Fibroblast of the conjunctiva (primary cell): ENCODE measurements at places on chromosomes 4 and X.
A peak's percentile ranks its signal among the peaks of the same experiment; 100 is the strongest.

DNA sequence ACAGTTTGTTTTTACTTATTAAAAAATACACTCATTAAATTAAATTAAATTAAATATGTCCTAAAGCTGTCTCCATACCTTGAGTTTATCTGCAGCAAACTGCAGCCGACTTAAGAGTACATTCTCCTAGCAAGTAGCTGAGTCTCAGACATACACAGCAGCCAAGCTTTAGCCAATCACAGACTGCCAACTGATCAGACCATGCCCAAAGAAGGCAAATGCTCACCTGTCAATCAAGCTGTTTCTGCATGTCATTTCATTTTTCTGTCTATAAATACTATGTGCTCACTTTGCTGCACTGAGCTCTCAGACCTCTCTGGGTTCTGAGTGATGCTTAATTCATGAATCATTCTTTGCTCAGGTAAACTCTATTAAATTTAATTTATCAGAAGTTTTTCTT lies 280.9 kb upstream of the EPHA5 start:
- no peak for DNase-seq

GRCh38 chr4:64814616-64815015 lies 405.4 kb upstream of the TECRL start:
- DNase-seq, result no peak

DNA sequence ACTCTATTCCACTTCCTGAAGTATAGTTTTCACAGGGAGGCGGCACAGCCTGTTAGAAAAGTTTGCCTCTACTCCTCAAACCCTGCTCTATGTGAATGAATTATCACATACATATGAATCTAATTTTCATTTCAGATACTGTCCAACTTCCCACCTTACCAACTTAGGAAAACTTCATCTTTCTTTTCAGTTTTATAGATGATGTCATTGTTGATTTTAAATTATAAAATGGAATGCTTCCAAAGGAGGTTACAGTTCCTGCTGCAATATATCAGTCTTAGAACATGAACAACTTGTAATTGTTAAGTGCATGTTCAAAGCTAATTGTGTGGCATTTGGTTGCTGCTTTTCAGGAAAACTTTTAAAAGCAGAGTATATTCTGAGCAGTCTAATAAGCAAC lies 92.4 kb downstream of the NEUROG2 start:
- DNase-seq, result no peak

- no peak for DNase-seq
Measured at GRCh38 chr4:9847968-9848748, 66.7 kb downstream of the DRD5 start.

DNA sequence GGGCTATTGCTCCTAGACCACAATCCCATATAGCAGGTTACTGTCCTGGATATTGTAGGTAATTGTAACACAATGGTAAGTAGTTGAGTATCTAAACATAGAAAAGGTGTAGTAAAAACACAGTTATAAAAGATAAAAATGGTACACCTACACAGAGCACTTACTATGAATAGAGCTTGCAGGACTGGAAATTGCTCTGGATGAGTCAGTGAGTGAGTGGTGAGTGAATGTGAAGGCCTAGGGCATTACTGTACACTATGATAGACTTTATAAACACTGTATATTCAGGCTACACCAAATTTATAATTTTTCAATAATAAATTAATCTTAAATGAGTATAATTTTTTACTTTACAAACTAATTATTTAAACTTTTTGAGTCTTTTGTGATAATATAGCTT lies 425.7 kb downstream of the PABPC4L start:
- DNase-seq, result no peak

- no peak for DNase-seq
Measured at GRCh38 chr4:153036931-153037482, 100.9 kb downstream of the FHDC1 start.

DNA sequence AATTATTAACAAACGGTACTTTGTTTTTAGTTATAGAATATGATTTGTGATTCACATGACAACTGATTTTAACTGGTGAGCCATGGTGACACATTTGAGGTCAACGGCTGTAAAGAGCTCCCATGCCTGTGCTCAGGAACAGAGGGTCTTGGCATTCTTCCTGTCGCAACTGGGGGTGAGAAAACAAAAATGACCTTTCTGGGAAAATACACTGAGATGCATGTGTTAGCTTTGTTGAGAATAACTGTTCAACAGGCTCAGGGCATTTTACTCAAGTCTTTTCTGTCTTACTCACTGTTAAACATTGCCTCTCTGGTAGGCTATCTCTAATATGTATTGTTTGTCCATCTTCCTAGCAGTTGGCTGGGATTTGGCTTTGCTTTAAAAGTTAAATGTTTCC lies 57.1 kb upstream of the HPGD start:
- no peak for DNase-seq

GRCh38 chrX:73206366-73206765 lies 8.3 kb downstream of the NAP1L2 start:
- DNase-seq, result no peak

DNA sequence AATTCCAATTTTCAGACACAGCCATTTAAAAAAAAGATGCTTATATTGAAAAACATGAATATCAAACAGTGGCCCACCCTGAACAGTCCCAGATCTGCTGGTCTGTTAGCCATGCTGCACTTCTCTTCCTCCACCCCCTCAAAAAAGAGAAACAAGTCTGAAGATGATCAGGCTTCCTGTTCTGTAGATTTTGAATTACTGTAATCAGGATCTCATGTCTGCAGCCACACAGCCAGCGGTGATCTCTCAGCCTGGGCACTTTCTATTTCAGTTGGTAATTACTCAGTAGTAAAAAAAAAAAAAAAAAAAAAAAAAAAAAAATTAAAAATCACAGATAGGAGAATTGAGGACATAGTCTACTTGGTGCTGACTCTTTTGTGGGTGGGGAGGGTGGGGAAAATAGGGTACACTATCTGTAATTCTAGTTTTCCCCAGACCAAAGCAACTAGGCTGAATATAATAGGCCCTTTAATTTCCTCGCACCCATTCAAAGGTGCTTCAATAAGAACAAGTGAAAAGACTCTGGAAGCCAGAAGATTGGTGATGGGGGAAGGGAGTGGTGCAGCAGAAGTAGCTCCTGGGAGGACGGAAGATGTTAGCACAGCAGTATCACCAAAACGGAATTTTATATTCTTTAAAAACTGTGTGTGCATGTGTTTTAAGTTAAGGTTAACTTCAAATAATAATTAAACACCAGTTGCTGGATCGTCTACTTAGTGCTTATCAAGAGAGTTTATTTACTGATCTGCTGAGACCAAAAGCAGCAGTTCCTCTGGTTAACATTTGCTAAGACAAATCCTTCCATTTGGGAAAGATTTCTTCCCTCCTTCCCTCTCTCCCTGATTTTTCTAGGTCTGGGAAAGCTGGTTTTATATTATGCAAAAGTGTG lies 47.0 kb downstream of the SPRY1 start:
- DNase-seq, result no peak

GRCh38 chrX:103362474-103362873 lies 6.2 kb downstream of the TCEAL9 start:
- no peak for DNase-seq

DNA sequence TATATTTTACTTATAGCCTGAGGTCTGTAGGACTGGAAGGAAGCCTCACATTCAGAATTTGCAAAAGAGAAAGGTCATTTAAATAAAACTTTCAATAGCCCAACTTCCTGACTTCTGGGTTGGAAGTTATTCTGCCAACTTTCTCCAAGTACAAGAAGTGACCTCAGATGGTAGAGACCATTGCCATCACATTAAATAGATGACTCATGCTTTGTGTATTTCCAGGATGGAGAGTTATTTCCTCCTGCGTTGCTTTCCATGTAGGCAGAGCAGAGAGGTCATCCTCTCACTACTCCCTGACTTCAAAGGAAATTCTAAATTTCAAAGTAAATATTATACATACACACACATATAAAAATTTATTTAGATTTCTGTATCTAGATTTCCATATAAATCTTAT lies 73.0 kb upstream of the NR3C2 start:
- no peak for DNase-seq

DNA sequence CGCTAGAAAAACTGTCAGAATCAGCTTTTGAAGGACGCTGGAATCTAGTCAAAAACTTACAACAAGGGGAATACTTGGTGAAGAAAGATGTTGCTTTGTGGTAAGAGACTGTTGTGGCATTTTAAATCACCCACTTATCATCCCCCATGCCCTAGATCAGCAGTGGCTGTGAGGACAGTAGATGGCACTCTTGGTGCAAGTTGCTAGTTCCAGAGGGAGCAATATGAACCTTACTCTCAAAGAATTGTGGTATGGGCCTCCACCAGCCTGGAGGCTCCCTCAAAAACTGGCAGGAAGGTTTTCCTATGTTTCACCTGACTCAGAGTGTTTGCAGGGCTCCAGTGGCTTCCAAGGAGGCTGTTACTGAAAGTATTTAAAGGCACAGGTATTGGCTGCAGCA lies 37.7 kb upstream of the SLC16A2 start:
- DNase-seq, result peak; percentile 22

DNA sequence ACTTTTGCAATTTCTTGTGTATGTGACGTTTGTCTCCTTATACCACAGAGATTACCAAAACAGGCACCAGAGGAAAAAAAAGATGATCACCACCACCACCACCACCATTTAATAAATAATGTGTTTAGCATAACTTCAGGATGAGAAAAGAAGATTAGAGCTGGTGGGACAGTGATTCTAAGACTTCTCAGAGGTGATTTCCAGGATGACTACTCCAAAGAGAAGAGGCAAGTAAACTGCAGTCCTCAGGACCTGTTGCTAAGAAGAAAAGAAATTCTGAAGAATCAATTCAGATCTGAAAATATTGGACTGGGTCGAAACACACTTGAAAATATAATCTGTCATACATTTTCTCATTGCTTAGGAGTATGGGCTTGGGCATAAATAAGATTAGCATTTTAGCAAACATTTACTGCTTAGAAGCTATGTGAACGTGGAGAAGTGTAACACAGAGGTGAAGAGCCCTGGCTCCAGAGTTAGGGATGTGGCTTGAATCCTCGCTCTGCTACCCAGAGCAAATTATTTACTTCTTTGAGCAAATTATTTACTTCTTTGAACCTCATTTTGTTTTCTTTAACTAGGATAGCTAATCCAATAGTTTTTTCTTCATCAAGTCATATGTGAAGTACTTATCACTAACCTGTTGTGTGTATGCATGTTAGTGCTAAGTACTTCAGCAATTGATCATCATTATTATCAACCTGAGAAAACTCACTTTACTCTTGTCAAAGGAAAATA lies 10.5 kb upstream of the YTHDC1 start:
- DNase-seq, result no peak

DNA sequence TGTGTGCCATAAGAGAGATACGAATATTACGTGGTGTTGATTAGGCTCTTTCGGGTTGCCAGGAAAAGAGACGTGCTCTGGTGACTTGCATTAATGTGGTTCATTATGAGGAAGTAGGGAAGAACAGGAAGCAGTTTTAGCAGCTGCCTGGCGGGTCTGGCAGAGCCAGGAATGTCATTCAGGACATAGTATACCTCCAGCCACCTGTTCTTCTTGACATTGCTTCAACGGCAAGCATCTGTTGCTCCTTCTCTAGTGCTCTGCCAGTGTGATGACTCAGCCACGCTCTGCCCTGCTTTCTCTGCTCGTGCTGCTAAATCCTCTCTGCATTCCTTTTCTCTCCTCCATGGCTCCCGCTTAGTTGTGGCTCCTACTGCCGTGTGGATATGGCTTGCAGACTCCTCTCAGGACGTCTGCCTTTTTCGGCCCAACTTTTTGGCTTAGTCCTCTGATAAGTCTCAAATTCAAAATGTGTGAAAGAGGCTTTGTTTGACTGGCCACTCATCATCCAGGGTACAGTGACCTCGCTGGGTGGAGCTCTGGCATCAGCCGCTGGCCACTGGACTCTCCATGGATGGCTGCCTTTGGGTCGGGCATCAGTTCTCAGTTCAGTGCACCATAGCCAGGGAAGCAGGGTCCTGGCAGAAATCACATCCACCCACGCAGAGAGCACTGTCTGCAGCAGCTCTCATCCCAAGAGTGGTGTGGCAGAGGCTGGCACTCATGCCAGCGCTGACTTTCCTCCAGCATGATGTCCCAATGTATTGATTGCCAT lies 89.3 kb upstream of the KLF3 start:
- no peak for DNase-seq

DNA sequence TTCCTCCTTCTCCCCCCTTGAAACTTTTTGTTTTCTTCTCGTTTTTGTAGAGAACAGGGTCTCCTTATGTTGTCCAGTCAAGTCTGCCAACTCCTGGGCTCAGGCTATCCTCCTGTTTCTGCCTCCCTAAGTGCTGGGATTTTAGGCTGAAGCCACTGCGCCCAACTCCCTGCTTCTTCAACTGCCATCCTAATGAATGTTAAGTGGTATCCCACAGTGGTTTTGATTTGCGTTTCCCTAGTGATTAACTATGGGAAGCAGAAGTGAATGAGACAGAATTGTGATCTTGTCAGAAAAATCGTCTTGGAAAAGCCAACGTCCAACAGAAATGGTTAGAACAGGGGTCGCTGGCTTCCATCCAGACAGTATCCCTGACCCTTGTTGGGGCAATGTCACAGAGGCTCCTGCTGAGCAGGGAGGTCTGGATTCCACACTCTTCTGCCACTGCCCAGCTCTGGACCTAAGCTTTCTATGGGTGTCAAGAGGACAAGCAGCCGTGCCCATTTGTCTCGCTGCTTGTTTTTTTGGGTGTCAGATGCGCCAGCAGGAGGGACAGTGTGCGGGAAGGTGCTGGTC lies 869 bp upstream of the ADD1 start:
- no peak for DNase-seq

DNA sequence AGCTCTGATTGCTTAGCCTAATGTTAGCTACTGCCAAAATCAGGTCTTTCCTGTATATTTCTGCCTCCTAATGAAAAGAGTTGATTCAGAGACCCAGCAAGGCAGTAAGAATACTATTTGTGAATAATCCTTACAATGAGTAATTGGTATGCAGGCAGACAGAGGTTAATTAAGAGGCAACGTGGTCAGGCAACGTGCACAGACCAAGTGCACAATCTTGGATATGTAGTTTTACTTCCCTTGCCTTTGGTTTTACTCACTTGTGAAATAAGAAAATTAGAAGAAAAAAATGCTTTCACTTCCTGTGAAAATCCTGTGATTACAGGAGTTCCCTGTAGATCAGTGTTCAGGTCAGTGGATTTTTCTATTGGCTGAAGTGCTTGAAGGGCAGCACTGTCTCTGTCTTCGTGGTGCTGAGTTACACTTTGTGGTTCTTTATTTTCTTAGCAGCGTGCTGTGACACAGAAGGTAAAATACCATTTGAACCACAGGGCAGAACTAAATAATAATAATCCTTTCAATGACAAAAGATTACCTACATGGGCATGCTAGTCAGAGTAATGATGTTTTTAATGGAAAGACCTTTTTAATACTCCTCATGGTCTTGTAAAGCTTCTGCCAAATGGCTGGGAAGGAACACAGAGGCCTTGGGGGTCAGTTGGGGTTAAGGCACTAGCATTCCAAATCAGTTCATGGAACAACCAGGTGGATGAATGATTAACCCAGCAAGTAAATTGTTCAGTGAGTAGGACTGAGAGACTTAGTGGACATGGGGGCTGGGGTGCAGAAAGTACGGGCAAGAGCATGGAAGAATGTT lies 430.9 kb downstream of the MAPK10 start:
- no peak for DNase-seq
